Cortex of kidney (tissue), 1 donor: ENCODE measurements at places on chromosomes 12 and 14.

DNA sequence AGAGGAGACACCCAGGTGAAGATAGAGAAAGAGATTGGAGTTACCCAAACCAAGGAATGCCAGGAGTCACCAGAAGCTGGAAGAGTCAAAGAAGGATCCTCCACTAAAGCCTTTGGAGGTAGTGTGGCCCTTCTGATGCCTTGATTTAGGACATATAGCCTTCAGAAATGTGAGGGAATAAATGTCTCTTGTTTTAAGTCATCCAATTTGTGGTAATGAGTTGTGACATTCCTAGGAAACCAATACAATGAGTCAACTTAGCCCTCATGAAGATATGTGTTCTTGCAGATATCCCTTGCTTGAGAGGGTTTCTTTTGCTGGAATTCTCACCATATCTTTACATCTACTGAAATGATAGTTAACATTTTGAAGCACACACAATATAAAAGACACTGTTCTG is 58.8 kb downstream of the CCER1 start:
- DNase-seq: no peak

GRCh38 chr12:131830914-131831571 is 2.9 kb downstream of the MMP17 start:
- no peak for DNase-seq

GRCh38 chr12:18583655-18584054 is 154.2 kb downstream of the PLCZ1 start:
- DNase-seq: no peak

DNA sequence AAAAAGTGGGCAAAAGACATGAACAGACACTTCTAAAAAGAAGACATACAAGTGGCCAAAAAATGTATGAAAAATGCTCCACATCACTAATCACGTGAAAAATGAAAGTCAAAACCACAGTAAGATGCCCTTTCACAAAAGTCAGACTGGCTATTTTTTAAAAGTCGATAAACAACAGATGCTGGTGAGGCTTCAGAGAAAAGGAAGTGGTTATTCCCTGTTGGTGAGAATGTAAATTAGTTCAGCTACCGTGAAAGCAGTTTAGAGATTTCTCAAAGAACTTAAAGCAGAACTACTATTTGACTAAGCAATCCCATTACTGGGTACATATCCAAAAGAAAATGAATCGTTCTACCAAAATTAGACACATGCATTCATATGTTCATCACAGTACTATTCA is 237.0 kb downstream of the KIF21A start:
- no peak for DNase-seq

DNA sequence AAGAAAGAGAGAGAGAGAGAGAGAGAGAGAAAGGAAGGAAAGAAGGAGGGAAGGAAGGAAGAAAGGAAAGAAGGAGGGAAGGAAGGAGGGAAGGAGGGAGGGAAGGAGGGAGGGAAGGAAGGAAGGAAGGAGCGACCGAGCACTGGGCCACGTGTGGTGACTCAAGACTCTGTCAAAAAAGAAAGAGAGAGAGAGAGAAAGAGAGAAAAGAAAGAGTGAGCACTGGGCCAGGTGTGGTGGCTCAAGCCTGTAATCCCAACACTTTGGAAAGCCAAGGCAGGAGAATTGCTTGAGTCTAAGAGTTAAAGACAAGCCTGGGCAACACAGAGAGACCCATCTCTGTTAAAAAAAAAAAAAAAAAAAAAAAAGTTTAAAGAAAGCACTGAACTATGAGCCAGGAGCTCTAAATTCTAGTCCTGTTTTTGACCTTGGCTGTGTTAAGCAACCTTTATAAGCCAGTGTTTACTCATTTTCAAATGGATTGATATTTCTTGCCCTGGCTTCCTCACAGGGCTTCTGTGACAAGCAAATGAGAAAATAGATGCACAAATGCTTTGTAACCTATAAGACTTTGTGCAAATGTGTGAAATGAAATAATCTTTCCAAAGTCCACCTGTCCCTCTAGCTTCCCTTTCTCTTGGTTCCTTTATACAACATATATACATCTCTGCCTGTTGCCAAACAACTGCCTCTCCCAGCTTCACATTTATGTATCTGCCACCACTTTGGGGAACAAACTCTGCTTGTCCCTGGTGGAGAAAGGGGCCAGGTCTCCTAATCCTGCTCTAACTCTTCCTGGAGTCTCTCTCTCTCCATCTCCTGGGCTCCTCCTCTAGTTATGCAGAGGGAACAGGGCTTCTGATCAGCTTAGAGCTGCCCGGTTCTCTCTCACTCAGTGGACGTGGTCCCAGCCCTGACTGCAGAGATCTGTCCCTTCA is 16.1 kb upstream of the PLEKHG6 start:
- DNase-seq: no peak

- no peak for DNase-seq
Observed at GRCh38 chr14:100727086-100727872, 587 bp downstream of the DLK1 start.

DNA sequence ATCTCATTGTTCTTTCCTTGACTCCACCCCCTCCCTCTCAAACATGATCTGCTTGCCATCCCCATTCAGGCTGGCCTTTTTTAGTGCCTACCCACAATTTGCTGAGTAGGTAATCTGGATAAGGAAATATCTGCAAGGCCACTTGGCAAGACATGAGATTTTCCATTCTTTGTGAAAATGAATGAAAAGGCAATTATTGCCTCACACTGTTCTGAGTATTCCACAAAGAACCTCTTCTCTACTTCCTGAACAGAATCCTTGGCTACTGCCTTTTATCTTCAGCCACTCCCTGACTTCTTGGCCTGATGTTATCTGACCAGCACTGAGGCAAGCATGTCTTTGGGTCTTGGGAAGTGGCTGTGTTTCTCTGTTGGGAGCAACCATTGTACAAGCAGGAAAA is 263.2 kb upstream of the ATP2B1 start:
- no peak for DNase-seq

GRCh38 chr14:34460841-34461240 is 1.2 kb downstream of the SPTSSA start:
- no peak for DNase-seq

- DNase-seq: no peak
Observed at GRCh38 chr12:95955549-95956159, 12.5 kb downstream of the AMDHD1 start.

- no peak for DNase-seq
Observed at GRCh38 chr12:69553628-69554248, 31.5 kb upstream of the CCT2 start.

- no peak for DNase-seq
Observed at GRCh38 chr12:90653040-90653439, 301.9 kb downstream of the CCER1 start.

DNA sequence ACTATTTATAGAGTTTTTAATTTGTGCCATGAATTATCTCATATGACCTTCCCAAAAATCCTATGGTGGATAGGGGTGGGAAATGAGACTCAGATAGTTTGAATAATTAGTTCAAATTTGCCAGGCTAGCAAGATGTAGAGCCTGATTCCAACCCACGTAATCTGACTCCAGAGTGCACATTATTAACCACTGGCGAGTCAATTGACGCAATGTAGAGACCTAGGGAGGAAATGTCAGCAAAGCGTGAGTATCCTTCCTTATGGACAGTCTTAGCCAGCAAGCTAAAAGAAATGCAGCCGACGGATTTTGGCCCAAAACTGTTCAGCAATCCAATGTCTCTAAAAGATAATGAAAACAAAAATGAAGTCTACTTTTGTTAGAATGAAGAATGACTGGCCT is 193.3 kb upstream of the KRR1 start:
- DNase-seq: no peak

- no peak for DNase-seq
Observed at GRCh38 chr14:99853206-99853605, 60.0 kb downstream of the EML1 start.

DNA sequence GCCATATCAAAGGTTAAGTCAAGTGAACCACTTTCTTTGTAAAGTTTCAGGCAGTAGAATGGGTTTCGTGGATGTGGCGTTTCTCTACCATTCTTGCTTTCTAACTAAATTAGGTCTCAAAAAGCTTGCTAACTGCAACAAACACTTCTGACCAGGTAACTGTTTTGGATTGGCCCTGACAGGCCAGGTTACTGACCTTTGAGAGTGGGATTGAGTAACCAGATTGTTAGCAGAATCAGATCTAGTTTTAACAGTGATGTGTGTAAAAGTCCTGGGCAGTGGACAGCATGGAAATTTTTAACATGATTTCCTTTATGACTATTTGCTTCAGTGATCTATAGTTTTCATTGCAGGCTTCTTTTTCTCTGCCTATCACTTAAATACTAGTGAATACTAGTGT is 57.9 kb downstream of the TMTC3 start:
- DNase-seq: no peak

DNA sequence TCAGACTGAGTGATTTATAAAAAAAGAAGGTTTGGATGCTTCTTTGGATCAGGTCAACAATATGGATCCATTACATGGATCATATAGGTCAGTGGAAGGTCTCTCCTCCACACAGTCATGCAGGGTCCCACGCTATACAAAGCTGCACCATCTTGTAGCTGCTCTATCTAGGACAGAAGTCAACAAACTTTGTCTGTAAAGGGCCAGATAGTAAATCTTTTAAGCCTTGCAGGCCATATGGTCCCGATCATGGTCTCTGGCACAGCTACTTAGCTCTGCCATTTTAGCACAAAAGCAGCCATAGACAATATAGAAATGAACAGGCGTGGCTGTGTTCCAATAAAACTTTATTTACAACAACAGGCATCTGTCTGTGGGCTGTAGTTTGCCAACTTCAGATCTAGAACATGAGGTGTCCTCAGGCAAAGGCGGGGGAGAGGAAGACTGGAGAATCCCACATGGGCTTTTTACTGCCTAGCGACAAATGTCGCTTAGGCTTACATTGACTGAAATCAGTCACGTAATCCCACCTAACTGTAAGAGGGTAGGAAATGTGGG is 36.7 kb downstream of the TMEM233 start:
- DNase-seq: no peak

GRCh38 chr14:86055512-86056075 is 525.6 kb downstream of the FLRT2 start:
- no peak for DNase-seq

DNA sequence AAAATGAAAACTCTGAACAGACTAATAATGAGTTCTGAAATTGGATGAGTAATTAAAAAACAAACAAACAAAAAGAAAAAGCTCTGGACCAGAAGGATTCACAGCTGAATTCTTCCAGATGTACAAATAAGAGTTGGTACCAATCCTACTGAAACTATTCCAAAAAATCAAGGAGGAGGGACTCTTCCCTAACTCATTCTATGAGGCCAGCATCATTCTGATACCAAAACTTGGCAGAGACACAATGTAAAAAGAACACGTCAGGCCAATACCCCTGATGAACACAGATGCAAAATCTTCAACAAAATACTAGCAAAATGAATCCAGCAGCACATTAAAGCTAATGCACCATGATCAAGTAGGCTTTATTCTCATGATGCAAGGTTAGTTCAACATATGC is 183.9 kb upstream of the CNOT2 start:
- no peak for DNase-seq

DNA sequence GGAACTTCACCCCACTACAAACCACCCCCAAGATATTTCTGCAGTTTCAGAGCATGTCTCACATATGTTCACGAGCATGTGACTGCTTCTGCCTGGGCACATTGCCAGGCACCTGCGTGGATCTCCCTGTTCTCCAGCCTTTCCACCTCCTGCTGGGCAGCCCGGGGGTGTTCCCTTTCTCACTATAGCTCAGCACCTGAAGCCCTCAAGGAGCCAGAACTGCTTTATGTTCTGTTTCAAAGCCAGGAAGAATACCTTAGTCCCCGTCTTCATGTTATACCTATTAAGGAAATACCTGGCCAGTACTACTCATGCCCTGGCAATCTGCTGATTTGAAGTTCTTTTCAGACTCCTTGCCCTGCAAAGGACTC is 4.2 kb upstream of the FGF6 start:
- no peak for DNase-seq

DNA sequence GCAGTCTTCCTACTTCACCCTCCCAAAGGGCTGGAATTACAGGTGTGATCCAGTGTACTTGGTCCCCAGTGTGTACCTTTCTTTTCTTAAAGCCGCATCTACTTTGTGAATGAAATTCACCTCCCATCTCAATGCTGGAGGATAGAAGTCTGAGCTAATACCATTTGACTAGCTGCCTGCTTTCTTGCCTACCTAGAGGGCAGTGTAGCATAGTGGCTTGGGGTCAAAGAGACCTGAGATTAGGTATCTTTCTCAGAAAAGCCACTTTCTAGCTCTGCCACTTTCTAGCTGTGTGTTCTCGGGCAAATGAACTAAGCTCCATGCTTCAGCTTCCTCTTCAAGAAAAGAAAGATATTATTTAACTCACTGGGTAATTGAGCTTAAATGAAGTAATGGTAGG is 16.9 kb downstream of the SMOC1 start:
- no peak for DNase-seq

GRCh38 chr14:39641224-39641623 is 209.0 kb upstream of the FBXO33 start:
- no peak for DNase-seq

- no peak for DNase-seq
Observed at GRCh38 chr14:97116546-97116945, 319.4 kb downstream of the VRK1 start.

- no peak for DNase-seq
Observed at GRCh38 chr12:81998761-81999378, 239.7 kb upstream of the PPFIA2 start.

DNA sequence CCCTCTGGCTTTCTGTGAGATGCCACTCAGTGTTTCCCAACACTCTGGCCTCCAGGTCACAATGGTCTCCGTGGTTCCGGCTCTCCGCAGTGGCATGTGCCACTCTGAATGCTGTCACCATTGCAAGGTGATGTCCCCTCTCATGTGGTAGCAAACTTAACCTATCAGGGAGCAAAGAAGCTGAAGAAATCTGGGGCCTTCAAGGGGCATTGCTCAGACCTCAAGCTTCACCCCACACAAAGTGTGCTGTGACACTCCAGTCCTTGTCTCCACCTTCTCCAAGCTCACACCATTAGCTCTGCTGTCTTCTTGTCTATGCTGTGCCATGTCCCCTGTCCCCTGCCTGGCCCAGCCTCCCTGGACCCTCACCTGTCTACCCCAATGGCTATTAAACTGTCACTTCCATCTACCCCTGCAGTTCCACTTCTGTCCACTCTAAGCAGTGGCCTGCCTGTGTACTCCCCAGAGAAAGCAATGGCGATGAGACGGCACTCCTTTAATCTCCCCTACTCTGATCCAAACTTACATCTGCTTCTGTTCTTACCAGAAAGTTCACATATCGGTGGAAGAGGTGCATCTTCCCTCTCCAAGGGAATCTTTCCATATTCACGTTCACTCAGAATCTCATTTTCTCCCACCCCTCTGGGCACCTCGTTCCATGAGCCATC is 93.7 kb downstream of the DHRS2 start:
- no peak for DNase-seq

- no peak for DNase-seq
Observed at GRCh38 chr14:104650981-104651875, 38.2 kb upstream of the INF2 start.

DNA sequence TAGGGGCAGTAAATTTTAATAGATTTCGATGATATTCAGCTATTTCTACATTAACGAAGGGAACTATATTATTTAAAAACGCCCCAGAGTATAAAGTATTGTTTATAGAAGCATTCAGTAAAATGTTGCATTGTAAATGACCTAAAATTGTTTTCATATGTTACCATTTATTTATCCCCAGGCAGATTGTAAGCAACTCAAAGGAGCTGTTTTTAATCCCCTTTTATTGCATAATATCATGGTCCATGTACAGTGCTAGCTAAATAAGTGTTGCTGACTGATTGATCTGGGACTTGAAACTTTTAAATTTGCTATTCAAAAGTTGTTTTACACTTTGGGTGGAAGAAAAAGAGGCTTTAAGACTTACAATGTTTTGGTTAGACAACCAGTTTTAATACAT is 199.0 kb upstream of the SLC38A2 start:
- no peak for DNase-seq
